ENCODE measurements at places on chromosomes 4 and X.
A peak's percentile ranks its signal among the peaks of the same experiment; 100 is the strongest.

DNA sequence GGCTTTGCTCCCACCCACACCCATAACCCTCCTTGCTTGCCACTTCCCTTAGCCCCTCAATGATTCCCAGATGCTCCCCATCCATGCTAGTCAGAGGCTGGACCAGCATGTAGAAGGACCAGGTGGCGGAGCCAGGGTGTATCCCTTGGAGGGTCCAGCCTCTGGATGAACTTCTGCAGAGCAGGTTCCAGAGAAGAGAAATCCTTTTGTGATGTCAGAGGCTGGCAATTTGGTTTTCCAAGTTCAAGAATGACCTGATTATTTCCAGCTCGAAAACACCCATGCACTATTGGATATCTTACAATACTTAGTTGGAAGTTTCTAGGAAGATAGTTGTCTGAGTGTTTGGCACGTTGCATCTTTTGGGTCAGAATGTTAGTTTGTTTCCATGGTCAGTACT lies 168.3 kb upstream of the RPS6KA3 start:
- no peak for DNase-seq

GRCh38 chr4:119942806-119943205 lies 123.8 kb downstream of the MAD2L1 start:
- no peak for DNase-seq

DNA sequence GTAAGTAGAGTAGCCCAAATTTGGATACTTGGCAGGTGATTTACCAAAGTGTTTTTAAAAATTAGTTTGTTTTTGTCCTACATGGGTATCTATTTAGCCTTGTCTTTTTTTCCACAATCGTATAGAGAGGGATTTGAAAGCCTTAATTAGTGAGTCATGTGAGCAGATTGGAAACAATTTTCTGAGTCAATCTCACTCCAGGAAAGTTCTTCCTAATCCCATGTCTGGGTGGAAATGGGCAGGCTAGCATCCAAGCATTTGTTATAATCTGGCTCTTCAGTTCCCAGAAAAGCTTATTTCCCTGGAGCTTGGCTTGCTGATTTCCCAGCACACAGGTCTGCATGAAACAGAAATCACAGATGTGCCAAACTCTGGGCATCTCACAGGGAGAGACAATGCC lies 426.9 kb upstream of the BOD1L1 start:
- no peak for DNase-seq

GRCh38 chr4:10380735-10381134 lies 76.5 kb downstream of the ZNF518B start:
- no peak for DNase-seq

GRCh38 chr4:80073473-80074008 lies 512 bp upstream of the ANTXR2 start:
- peak; percentile 25 for DNase-seq

GRCh38 chrX:132775263-132775823 lies 183.1 kb downstream of the HS6ST2 start:
- DNase-seq = peak; percentile 15

- no peak for DNase-seq
Measured at GRCh38 chr4:73451404-73451803, 15.4 kb downstream of the AFP start.

- peak; percentile 50 for DNase-seq
Measured at GRCh38 chr4:15003891-15004738, 1.8 kb downstream of the CPEB2 start.

- no peak for DNase-seq
Measured at GRCh38 chr4:132540268-132540667, 608.8 kb upstream of the PCDH10 start.

GRCh38 chr4:3851211-3851610 lies 85.0 kb downstream of the ADRA2C start:
- DNase-seq = no peak

GRCh38 chr4:11900359-11900758 lies 471.7 kb upstream of the HS3ST1 start:
- DNase-seq = no peak

DNA sequence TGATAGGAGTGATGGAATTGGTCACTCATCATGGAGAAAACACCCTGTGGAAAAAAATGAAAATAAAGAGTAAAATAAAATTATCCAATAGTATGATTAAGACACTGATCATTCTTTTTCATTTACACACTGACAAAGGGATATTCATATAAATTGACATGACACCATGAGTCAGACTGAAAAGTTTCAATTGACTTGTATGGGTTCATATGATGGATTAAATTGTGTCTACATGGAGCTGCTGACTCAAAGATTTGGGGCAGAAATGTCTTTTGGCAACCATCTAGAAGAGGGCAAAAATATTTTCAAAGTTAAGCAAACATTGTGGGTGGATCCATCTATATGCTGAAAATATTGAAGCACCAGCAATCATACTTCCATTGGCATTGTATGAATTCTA lies 153.4 kb upstream of the PPP3CA start:
- no peak for DNase-seq

DNA sequence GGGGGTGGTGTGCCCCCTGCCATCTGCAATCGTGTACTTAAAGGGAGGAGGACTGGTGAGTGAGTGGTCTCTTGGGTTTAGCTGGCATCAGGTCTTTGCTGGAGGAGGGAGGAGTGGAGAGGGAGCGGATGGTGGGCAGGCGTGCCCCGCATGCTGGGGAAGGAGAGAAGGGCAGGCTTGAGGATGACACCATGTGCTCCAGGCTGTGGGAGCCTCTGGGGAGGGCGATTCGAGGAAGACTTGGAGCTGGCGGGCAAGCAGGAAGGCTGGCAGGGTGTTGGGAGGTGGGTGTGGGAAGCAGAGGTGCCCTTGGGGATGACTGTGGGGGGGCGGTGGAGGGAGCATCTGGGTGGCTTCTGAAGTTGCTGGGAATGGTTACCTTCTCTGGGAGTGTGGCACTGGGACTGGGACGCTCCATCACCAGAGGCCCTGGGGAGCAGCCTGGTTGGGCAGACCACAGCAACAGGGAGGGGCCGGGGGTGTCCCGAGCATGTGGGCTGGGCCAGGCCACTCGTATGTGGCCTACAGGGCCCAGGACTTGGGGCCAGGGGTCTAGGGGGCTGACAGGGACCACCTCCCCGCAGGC lies 30.8 kb upstream of the AFAP1 start:
- DNase-seq = no peak

- no peak for DNase-seq
Measured at GRCh38 chrX:153665726-153666306, 7.8 kb downstream of the PNCK start.

GRCh38 chrX:106905064-106905708 lies 2.0 kb upstream of the RIPPLY1 start:
- no peak for DNase-seq

GRCh38 chrX:119041175-119041574 lies 31.6 kb upstream of the CT47C1 start:
- DNase-seq = no peak

GRCh38 chrX:35841872-35842271 lies 43.7 kb downstream of the MAGEB16 start:
- no peak for DNase-seq

DNA sequence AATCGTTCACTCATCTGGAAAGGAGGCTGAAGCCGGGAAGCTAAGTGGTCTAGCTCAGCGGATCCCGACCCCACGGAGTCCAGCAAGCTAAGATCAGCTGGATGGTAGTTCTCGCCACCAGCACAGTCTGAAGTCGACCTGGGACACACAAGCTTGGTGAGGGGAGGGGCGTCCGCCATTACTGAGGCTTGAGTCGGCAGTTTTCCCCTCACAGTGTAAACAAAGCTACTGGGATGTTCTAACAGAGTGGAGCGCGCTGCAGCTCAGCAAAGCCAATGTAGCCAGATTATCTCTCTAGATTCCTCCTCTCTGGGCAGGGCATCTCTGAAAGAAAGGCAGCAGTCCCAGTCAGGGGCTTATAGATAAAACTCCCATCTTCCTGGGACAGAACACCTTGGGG lies 555.4 kb downstream of the BCOR start:
- DNase-seq = no peak

DNA sequence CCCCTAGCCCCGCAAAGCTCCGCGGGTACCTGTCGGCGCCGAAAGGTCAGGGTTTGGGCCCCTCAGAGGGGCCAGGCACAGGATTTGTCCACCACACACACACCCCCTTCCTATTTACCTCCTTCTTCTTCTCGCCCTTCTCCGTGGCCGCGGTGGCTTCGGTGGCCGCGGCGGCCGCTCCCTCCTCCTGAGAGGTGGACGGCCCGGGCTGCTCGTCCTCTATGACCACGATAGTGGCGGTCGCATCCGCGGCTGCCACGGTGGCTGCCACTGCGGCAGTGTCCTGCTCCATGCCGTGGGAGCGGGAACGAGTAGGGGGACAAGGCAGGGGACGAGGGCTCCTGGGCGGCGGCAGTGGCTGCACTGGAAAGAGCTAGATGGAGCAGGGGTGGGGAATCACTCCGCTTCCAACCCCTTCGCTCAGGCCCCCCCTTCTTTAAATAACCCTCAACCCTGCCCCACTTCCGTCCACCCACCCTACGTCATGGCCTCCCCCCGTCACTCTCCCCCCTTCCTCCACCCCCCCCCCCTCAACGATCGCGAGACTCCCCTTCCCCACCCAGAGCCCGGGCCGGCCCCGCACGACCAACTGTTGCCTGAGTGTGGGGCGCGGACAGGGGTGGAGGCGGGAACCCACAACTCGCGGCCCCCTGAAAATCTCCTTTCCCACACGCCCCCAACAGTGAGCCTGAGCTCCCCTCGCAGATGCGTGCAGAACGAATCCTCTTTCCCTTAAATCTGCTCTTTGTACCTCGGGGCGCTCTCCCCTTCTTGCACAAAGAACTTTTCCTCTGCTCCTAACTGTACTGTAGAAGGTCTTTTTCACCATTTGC lies at the start of gene SMARCA1:
Gene SMARCA1, minus strand, starts transcription at position 412 of the 833 bp plus-strand sequence. Its CDS starts 120 bp downstream, at position 292.
- no peak for DNase-seq

GRCh38 chr4:55458611-55459010 lies 62.9 kb downstream of the TMEM165 start:
- DNase-seq = no peak

DNA sequence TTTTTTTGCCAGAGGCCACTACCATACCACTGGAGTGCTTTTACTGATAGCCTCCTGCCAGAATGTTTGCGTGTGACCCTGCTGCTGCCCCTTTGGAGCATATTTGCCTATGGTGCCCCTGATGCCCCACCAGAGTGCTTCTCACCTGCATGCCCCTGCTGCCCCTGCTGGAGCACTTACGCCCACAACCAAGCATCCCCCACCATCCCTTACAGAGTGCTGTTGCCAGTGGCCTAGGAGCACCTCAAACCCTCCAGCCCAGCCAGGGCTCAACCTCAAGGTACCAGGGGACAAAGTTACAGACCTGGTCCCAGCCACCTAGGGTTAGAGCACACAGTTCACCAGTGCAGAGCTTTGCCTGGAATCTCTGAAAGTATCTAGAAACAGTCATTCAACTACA lies 207.2 kb downstream of the CFAP299 start:
- DNase-seq = no peak

GRCh38 chrX:69556060-69557011 lies 52.2 kb downstream of the NALF2 start:
- no peak for DNase-seq

GRCh38 chrX:12425496-12425895 lies 287.2 kb downstream of the FRMPD4 start:
- DNase-seq = no peak

GRCh38 chr4:102663073-102663472 lies 97.7 kb downstream of the MANBA start:
- DNase-seq = no peak

GRCh38 chr4:15906020-15906443 lies 32.5 kb downstream of the FGFBP1 start:
- peak; percentile 56 for DNase-seq

- no peak for DNase-seq
Measured at GRCh38 chr4:13990596-13991589, 363.4 kb upstream of the BOD1L1 start.

- no peak for DNase-seq
Measured at GRCh38 chr4:168882650-168883233, 127.3 kb downstream of the CBR4 start.

DNA sequence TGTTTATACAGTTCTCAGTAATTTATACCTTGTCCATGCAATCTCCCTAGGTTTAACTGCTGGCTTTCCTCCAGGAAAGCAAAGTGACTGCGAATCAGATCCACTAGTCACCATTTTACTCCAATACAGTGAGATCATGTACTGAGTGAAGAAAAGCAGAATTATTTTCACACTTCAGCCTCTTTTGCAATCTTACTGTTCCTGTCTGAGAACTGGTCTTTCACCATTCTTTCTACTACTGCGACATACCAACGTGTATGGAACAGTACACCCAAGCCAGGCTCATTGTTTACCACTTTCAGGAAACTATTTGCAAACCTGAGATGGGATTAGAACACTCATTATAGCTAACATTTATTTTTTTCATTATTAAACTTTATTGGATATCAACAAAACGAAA lies 8.0 kb upstream of the MSL3 start:
- DNase-seq = no peak

DNA sequence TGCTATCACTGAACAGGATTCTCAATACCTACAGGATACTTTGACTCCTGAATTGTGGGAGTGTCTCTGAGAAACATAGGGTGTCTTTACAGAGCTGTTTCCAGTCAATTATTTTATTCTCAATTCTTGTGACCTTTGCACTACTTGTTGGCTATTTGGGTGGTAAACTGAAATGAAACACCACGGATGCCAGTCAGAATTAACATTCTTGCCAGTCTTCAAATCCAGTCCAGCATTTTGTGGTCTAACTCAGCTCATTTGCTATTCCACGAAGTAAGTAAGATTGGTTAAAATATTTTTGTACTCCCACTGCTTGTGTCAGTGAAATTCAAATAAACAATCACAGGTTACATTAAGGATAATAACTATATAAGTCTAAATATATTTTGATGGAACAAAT lies 197.9 kb downstream of the ANKRD50 start:
- DNase-seq = no peak

GRCh38 chrX:21986596-21986995 lies 45.5 kb upstream of the PHEX start:
- no peak for DNase-seq

DNA sequence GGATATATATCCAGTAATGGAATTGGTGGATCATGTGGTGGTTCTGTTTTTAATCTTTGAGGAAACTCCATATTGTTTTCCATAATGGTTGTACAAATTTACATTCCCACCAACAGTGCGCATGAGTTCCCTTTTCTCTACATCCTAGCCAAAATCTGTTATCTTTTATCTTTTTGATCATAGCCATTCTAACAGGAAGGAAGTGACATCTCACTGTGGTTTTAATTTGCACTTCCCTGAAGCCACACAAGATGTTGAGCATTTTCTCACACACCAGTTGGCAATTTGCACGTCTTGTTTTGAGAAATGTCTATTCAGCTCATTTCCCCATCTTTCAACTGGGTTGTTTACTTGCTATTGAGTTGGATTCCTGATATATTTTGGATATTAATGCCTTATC lies 194.9 kb downstream of the CBLL2 start:
- no peak for DNase-seq

GRCh38 chr4:8862800-8863685 lies 8.6 kb downstream of the HMX1 start:
- no peak for DNase-seq

- no peak for DNase-seq
Measured at GRCh38 chrX:130770615-130771014, 132.4 kb downstream of the ENOX2 start.

- DNase-seq = peak; percentile 41
Measured at GRCh38 chr4:70927502-70928137, 25.5 kb downstream of the MOB1B start.

All from activated CD4-positive, alpha-beta T cell treated with anti-CD3 and anti-CD28 coated beads for 48 hours (primary cell).